ENCODE measurements at places on chromosomes 7 and 10. TPM values are rescaled to one million over a fixed set of nuclear protein-coding genes. Genes with fewer than 3 reads are reported as not detected.

The PDLIM1 gene
- total RNA-seq, result 0.32 TPM

The CYP2C19 gene
- total RNA-seq, result not detected

The SMKR1 gene
- 1.7 TPM for total RNA-seq

The YKT6 gene
- total RNA-seq, result 140 TPM

The CPN1 gene
- not detected for total RNA-seq

The FAM170B gene
- not detected for total RNA-seq

The CUZD1 gene
- total RNA-seq, result 1.6 TPM

The PDE6C gene
- total RNA-seq, result not detected

Measured in A673 (cell line).